ENCODE measurements at places on chromosomes 5 and 9.

GRCh38 chr5:77167695-77168121 lies 42.8 kb upstream of the PDE8B start:
- no peak for DNase-seq

GRCh38 chr9:74333384-74334032 lies 163.6 kb upstream of the RORB start:
- no peak for DNase-seq

GRCh38 chr5:138370537-138370936 lies 18.1 kb downstream of the KDM3B start:
- no peak for DNase-seq

GRCh38 chr9:108283696-108284095 lies 572.1 kb downstream of the ACTL7B start:
- no peak for DNase-seq

- no peak for DNase-seq
Measured at GRCh38 chr5:131740477-131740876, 56.3 kb downstream of the FNIP1 start.

- no peak for DNase-seq
Measured at GRCh38 chr5:173395257-173395932, 67.2 kb upstream of the STC2 start.

DNA sequence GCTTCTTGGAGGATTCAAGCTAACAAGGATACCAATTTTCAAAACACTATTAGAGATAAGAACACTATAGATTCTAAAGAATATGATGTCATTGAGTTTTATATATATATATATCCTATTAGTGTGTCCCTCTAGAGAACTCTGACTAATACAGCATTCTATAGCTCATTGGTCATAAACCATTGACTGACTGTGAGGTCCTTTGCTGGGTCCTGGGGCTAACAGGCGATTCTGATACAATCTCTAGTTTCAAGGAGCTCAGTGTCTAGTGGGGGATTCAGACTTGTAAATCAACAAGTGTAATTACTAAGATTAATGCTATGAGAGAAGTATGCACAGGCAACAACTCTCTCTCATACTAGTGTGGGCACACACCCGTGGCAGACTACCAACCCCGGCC lies 234.5 kb downstream of the DENND1A start:
- no peak for DNase-seq

- DNase-seq = no peak
Measured at GRCh38 chr5:179533907-179534306, 16.4 kb upstream of the RUFY1 start.

DNA sequence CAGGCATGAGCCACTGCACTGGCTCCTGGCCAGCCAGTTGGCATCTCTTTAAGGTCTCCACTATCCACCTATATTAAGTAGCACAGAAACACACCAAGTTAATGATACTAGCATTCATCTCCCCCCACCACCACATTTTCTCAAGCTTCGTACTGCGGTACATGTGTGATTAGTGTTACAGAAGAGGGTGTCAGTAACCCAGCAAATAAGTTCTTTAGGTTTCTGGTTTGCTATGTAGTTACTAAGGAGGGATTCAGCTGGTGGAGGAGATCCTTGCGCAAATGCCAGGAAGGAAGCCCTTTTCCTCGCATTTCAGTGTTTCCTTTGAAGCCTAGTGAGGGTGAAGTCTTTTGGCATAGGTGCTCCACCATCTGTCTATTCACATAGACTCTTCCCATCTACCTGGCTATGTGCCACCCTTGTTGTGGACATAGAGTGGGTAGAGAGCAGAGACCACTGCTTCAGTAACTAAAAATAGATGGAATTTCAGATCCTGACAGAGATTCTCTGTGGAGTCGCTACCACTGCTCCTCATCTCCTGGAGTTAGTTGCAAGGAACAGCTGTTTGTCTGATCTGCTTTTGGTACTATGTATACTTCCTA lies 16.7 kb downstream of the UBE2D2 start:
- DNase-seq = no peak

- no peak for DNase-seq
Measured at GRCh38 chr9:126834672-126835071, 25.8 kb upstream of the ZBTB34 start.

GRCh38 chr5:61465066-61465465 lies 133.0 kb downstream of the ZSWIM6 start:
- no peak for DNase-seq
